ENCODE measurements at places on chromosomes 7 and 10.

- no peak for DNase-seq
Measured at GRCh38 chr10:97687785-97688781, 1.0 kb upstream of the AVPI1 start.

DNA sequence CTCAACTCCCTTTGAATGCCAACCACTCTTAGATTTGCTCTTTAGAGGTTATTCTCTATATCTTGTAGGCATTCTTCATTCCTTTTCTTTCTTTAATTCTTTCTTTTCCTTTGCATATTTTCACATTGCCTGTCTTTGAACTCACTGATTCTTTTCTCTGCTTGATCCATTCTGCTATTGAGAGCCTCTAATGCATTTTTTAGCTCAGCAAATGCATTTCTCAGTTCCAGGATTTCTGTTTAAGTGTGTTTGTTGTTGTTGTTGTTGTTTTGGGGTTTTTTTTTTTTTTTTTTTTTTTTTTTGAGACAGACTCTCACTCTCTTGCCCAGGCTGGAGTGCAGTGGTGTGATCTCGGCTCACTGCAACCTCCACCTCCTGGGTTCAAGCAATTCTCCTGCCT is 71.6 kb downstream of the FBXL13 start:
- no peak for DNase-seq

DNA sequence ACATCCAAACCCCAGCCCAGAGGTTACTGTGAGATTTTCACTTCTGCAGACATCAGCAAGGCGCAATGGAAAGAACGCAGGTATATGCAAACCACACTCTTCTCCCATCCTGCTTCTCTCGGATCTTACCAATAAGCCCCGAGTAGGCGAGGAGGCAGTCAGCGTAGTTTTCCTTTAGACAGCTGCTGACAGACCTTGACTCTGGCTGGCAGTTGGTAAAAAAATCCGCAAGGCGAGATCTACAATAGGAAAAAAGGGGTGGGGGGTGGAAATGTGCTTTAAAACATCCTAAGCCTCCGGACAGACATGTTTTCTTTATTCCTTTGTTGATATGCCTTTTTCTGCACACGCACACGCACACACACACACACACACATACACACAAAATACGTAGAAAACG is 176.5 kb downstream of the GFRA1 start:
- DNase-seq = no peak

DNA sequence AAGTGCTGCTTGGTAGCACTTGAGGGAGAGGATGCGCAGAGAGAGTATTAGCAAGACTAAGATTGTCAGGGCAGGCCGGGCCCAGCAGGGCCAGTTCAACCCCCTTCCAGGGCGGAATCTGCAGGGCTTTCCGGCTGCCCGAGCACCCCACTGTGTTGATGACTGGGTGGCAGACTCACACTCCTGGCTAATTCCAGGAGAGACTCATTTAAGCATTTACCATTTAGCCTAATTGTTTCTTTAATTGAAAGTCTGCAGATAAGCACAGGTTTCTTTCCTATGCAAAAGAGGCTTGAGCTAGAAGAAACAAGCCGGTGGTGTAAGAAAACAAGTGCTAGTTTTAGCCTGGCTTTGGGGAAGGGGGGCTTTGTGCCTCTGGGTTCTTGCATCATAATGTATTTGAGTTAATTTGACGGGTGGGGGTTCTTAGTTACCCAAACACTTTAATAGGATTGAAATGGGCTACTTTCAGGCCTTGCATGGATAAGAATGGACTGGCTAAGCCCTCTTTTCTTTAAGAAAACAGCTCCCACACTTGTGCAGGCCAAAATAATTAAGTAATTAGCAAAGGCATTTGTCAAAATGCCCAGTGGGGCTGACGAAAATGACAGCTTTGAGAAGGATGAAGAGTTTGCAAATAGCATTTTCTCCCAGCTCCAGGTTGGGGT is 201.3 kb downstream of the MYOF start:
- no peak for DNase-seq

GRCh38 chr10:14244801-14245211 is 85.9 kb downstream of the FRMD4A start:
- DNase-seq = no peak

- DNase-seq = peak; percentile 97
Measured at GRCh38 chr10:129466703-129467358, at the start of gene MGMT. Gene MGMT (plus strand): TSS chr10:129467241.
